Fibroblast of skin of right quadriceps (primary cell): ENCODE measurements at places on chromosomes 3 and 15.
A peak's percentile ranks its signal among the peaks of the same experiment; 100 is the strongest.

DNA sequence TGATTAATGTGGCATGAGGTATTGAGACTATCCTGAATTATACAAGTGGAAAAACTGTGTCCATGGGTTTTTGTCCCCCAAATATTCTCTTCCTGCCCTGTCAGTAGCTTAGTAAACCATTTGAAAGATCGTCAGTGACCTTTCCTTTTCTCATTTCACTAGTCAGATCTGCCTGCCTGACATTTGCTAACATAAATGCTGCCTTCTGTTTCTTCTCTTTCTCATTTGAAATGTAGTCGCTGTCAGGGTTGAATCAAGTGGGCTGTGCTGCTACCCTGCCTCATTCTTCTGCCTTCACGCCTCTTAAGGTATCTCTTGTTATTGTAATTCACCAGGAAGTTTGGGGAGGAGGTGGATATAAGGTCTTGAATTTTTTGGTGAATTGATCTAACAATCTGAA, 67.5 kb downstream of the LRCH3 start:
- DNase-seq, result no peak

DNA sequence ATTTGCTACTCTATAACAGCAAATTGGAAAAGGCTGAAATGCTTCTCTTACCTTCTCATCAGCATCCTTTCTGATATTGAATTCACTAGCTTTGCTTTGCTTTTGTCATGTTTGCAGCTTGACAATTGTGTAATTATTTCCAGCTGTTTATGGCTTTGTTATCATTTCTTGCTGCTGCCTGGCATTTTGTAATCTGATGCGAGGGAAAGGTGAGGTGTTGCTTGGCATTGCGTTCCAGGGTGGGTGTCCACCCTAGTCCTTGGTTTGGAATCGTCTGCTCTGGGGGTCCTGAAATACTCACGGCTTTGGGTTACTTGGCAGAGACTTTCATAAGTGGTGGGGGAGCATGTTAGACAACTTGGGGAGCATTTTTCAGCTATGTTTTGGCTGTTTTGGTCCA, 2.9 kb downstream of the CACNA2D3 start:
- DNase-seq, result no peak

- DNase-seq, result peak; percentile 13
These were observed 25.3 kb upstream of the ARHGEF26 start for GRCh38 chr3:154095832-154096421.

DNA sequence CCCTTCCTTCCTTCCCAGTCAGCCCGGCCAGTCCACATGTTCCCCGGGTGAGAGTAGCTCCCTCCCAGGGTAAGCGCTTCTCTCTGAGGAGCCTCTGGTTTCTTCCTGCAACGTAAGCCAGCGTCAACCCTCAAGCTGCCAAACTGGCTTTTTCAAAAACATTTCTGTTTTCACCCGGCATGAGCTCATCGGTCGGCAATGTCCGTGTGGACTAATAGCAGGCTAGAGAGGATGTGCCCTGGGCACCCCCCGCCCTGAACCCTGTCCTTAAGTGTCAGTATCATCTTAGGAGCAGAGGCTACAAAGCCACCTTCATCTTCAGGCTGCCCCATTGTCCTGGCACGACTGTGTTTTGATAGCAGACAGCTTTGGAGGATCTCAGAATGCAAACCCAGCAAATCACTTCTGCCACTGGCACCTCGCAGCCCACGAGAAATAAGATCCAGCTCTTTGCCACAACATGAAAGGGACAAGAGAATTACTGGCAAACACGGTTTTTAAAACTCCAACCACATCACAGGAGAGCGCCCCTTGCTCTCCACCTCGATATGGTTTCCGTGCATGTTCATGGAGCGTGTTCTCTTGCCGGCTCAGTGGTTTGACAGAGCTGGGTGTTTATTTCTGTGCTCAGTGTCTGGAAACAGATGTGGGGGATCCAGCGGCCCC, 9.9 kb downstream of the ALDH1A3 start:
- DNase-seq, result peak; percentile 70

DNA sequence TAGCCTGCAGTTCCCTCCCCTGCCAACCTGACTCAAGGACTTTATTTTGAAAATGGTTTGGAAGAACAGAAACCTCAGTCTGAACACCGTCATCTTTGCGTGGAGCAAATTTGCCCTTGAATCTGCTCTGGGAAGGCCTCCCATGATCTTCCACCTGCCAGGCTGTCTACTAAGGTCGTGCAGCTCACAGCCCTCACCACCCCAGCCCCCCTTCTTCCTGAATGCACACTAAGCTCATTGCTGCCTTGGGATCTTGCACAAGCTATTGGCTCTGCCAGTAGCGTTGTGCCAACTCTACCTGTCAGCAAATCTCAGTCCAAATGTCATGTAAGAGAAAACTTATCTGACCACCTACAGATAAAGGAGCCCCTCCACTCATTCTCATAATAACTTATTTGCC, 141.5 kb downstream of the USP13 start:
- no peak for DNase-seq

- no peak for DNase-seq
These were observed 156.2 kb downstream of the MEGF11 start for GRCh38 chr15:66097151-66098021.

- no peak for DNase-seq
These were observed 61.9 kb downstream of the REC114 start for GRCh38 chr15:73504885-73505284.

DNA sequence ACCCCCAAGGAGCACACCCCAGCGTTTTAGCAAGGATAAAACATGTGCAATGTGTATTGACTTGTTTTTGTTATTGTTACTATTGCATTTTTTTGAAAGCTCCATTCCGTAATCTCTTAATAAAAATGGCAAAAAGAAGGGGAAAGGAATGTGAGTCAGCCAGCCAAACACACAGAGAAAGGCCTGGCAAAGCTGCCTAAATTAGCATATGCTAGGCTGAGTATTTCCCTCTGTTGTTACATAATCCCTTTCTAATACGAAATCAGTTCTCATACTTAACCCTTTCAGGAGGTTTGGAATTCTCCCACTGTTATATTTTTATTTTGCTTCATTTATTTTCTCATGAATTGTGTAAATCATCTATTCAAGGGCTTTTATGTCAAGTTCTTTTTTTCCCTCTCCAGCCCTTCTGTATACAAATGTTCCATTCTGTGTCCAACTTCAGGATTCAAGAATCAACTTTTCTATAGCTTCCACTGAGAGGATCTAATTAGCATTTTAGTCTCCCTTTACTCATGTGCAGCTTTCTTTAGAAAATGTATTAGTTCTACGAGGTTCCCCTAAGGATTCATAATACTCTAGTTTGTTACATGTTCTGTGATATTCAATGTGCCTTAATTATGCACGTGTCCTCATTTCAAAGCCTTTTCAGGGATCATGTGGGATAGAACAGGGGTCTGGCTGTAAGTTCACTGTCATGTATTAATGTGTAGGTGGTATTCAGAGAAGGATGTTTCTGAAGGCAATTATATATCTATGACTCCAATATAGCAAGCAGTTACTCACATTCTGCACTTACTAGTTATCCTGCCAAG, 9.2 kb downstream of the CADM2 start:
- DNase-seq, result no peak

DNA sequence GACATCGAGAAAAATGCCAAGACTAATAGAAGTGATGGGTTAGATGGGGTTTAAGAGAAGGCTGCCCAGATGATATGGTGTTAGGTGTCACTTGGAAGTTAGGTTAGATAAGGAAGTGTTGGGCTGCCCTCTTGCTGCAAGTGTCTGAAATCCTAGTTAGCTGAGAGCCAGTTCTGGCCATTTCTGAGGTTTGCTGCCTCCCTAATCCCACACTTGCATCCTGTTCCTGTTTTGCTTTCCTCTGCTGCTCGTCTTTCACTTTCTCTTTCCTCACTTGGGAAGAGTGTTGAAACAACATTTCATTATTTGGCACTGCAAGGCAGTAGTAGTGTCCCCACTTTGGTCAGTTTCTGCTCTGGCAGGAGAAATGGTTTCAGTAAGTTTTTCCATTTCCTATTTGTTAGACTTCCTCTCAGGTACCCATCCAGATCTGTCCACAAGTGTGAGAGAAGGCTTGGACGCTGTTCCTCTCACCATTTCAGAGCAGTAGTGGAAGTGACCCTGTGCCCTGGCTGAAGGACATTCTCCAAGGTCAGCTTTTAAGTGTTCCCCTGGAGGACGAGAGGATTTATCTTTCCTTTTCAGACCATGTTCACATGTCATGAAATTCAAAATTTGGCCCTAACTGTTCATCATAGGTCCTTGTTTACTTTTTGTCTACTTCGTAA, 93.3 kb downstream of the ADAMTSL3 start:
- DNase-seq, result peak; percentile 26

DNA sequence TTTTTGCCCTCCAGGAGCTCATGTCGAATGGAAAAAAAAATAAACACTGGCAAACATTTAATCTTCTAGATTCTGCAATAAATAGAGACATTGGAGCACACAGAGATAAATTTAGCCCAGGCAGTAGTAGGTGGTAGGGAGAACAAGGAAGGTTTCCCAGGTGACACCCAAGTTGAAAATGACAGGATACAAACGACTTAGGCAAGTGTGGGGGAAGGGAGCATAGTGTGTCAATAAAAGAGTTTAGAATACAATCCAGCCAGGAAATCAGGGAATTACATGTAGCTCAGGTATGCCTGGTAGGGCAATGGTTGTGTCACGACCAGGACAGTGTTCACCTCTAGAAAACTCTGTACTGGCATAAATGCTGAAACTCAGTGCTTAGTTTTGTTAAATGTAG, 364.6 kb upstream of the AGTR1 start:
- no peak for DNase-seq

- peak; percentile 4 for DNase-seq
These were observed 2.4 kb upstream of the SEC62 start for GRCh38 chr3:169964176-169964575.

- DNase-seq, result no peak
These were observed 283.0 kb downstream of the UACA start for GRCh38 chr15:70480196-70480856.

DNA sequence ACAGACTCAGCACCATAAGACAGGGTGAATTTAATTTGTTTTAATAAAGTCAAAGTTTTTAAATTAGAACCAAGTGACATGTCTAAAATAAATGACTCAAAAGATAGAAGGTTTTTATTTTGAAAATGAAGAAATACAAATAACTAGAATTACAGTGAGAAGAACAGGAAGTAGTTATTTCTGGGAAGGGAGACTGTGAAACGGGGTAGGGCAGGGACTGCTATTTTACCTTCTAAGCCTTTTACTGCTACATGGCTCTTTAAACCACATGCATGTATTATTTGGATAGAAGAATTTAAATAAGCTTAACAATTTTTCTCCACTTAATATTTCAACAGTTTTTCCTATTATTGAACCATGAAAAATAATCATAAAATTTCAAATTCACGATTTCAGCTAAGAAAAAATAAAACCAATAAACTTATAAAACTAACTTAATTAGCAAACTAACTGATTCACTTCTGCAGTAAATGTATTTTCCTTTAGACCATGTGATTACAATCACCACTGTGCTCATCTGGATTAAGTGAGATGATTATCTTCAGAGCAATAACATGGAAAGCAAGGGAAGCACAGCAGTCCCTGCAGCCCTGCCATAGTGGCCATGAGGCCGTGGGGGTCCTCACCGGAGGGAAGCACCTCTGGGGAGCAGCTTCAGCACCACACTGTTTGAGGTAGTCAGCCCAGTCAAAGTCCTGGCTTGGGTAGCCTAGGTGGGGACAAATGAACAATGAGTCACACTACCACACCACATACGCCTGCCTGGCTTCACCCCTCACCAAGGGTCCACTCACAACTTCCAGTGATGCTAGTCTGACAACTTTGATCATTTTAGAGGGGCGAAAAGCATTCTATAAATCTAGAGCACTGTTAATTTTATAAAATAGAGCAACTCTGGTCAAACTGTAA, 28.3 kb upstream of the STIMATE start:
- DNase-seq, result no peak

DNA sequence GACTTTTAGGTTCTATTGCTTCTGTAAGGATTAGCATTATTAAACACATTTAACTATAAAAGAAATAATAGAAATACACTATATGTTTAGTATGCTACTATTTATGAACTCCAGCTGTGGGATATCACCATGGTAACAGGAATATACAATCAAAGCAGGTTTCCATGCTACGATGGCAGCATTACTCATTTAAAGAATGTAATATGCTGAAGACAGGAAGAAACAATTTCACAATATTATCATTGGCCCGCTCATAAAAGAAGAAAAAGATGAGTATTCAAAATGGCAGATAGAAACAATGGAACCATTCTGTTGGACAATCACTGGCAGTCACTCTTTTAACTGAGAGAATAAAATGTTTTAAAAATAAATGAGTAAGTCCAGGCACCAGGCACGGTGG, 153.4 kb downstream of the CBLB start:
- peak; percentile 78 for DNase-seq

DNA sequence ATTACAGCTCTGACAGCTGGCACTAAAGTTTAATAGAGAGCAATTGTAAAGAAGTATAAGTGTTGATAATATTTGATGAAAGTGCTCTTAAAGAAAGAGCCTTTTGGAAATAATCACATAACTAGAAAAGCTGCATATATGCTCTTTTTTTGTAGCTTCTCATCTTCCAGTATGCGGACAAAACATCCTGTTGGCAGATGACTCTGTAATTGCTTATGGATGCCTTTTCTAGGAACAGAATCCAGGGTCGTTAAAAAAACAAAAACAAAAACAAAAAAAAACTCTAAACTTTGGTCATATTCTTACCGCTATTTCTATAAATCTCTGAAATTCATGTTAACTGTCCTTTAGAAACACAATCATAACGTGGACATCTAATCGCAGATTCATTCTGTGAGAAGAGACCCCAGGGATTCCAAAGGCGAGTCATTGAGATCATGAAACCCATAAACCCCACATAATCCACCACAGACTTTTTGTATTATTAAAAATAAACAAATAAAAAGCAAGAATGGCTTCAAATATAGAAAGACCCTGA, 109.8 kb downstream of the EPHA3 start:
- DNase-seq, result no peak

DNA sequence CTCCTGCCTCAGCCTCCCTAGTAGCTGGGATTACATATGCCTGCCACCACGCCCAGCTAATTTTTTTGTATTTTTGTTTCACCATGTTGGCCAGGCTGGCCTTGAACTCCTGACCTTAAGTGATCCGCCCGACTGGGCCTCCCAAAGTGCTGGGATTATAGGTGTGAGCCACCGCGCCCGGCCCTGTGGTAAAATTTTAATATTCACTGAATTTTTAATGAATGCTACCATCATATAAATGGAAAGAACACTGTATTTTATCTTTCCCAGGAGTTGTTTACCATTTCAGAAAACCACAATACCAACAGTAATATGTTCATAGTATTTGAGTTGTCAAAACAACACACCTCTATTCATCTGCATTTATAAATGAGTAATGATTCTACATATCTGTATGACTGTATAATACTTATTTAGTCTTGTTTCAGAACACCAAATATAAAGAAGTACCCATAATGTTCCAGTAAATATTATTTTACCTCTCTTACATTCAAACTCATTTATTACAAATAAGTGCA, 16.2 kb upstream of the MAGEF1 start:
- DNase-seq, result no peak

GRCh38 chr15:63942486-63943365, 103.6 kb downstream of the DAPK2 start:
- DNase-seq, result no peak
